ENCODE measurements at places on chromosomes 1 and 21.

- no peak for DNase-seq
These were observed 14.0 kb downstream of the CAPZA1 start for GRCh38 chr1:112633628-112634027.

- DNase-seq: no peak
These were observed 105.8 kb downstream of the MAN1A2 start for GRCh38 chr1:117473063-117473462.

GRCh38 chr1:232226197-232226712 lies 403.7 kb downstream of the SIPA1L2 start:
- no peak for DNase-seq

DNA sequence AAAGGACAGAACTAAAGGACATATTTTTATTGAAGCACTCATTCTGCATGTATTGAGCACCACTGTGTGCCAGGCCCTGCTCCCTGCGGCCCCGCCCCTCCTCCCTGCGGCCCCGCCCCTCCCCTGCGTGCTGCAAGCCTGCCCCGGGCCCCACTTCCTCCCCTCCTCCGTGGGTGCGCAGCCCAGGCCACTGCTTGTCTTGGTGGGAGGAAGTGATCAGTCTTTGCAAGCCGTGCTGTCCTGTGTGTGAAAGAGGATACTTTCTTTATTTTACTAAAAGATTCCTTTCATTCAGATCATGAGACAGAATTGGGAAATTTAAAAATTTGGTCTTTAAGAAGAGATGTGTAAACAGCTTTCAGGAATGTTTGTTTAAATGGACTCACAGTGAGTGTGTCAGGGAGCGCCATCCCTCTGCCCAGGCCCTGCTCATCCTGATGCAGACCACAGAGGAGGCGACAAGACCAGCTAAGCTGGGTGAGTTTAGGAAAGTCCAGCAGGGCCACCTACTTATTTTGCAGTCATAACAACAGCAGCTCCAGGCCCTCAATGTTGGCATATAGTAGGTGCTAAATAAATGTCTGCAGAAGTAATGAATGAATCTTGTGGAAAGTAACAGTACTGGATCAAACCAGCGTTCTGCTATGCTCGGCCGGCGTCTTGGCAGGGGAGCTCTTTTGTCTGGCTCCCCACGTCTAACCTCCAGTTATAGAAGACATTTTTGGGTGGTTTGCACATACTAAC lies 88.3 kb upstream of the SELENON start:
- peak; percentile 71 for DNase-seq

DNA sequence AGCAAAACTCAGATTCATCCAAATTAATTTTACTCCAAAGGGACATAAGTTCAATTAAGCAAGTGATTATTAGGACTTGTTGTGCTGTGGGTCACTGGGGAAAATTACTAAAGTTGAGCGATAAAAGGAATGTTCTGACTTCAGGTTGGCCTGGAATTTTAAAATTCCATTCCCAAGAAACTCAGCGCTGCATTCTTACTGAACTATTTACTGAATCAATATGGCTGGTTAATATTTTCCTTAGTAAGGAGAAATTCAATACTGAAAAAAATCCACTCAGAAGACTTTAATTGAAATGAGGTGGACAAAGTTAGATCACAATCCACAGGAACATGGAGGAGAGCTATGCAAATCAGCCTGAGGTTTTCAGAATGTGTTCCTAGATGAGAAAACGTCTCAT lies 578.9 kb upstream of the NR5A2 start:
- DNase-seq: no peak

DNA sequence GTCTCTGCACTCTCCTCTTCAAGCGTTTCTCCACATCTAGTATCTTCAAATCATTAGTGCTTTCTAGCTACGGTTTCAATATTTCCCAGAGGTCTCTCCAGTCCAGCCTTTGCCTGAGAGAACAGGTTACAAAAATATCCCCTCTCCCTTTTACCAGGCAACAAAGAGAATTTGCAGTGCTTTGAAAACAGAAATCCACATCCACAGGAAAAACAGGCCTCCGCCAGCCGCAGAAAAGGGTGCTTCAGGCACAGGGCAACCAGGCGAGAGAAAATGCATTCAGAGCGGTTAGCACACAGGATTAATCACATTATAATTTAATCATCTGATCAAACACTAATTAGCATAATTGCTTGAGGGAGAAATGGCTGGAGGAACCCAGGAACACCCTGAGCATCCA lies 13.8 kb downstream of the DSCAM start:
- DNase-seq: no peak

- DNase-seq: no peak
These were observed 26.9 kb upstream of the H6PD start for GRCh38 chr1:9207715-9208114.

- DNase-seq: peak; percentile 27
These were observed 24.5 kb downstream of the ADARB1 start for GRCh38 chr21:45098867-45099266.

- DNase-seq: no peak
These were observed 375.4 kb downstream of the COL11A1 start for GRCh38 chr1:102732927-102733326.

- no peak for DNase-seq
These were observed 18.9 kb downstream of the CRYAA start for GRCh38 chr21:43187715-43188114.

DNA sequence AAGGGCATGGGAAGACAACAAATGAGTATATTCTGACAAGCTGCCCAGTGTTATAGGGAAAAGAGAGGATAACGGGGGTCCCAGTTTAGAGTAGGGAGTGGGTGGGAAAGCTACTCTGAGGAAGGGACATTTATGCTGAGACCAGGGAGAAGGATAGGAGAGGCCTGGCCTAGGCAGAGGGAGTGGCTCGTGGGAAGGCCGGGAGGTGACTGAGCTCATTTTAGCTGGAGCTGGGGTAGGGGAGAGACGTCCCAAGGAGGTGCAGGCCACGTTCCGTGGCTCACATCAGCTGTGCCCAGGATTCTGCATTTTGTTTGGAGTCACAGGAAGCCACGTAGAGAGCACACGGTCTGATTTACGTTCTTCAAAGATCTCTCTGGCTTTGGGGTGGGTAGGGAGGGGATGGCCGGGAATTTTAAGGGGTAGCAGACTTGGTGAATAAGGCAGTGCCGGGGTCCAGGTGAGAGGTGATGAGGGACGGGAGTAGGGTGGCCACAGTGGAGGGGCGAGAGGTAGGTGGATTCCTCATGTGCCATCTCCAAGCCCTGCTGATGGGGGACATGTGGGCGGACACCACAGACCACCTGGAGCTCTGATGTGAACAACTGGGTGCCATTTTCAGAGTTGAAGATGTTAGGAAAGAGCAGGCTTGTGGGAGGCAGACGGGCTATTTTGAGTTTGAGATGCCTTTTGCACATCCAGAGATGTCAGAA lies 4.7 kb downstream of the TINAGL1 start:
- no peak for DNase-seq

DNA sequence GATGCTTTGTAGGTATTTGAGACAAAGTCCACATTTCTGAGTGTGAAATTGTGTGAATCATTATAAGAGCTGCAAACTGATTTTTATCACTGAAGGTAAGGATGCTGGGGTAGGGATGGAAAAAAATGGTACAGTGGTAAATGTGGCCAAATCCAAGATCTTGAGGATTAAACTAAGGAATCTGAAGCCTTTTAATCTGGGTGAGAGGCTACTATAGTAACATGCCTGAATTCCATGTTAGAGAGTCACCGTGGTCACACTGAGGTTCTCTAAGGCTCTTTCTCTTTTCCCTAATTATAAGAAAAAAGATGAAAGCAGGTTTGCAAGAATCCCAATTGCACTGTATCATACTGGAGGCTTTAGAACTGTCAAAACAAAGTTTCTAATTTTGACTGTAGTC lies 17.6 kb downstream of the PTGER3 start:
- DNase-seq: no peak

DNA sequence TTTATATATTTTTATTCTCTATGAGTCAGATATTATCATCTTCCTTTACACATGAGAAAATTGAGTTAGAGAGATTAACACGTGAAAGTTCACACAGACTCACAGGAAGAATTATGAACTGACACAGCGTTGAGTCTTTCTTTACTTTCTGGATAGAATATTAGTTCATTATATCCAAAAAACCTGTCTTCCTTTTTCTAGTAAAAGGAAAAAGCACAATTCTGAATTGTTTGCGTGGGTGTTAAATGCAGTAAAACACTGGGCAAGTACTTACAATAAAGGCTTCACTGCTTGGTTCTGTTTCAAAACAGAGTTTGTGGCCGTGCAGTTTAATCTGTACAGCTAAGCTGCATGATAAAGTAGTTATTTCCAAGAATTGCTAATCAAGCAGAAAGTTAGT lies 10.8 kb downstream of the MAGI3 start:
- DNase-seq: no peak

- DNase-seq: no peak
These were observed 130.2 kb downstream of the TPR start for GRCh38 chr1:186244825-186245224.

DNA sequence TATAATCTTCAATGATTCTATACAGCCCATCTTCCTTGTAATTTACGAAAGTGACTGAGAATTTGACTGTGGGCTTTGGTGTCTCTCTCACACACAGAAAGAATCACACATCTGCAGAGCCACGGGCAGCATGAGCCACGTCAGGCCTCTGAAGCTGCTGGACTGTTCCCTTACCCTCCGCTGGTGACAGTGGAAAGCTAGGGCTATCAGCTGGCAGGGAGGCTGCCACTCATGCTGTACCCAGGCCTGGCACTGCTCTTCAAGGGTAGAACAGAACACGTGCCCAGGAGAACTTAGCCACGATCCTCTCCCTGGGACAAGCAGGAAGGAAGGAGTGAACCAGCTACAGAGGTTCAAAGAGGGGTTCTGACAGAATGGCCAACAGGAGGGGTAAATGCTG lies 90.7 kb downstream of the JAK1 start:
- DNase-seq: no peak

DNA sequence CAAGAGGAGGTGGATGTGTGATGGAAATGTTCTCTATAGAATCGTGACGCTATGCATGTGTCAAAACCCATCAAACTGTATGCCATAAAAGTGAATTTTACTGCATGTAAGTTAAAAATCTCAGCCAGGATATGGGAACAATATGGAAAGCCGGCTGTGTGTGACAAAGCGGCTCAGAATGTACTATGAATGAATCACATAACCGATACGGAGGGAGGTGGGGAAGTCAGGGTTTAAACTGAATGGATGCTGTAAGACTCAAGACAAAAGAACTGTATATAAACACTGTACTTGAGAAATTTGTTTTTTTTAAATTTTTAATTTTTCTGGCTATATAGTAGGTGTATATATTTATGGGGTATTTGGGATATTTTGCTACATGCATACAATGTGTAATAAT lies 111.6 kb upstream of the PDE4B start:
- DNase-seq: no peak

DNA sequence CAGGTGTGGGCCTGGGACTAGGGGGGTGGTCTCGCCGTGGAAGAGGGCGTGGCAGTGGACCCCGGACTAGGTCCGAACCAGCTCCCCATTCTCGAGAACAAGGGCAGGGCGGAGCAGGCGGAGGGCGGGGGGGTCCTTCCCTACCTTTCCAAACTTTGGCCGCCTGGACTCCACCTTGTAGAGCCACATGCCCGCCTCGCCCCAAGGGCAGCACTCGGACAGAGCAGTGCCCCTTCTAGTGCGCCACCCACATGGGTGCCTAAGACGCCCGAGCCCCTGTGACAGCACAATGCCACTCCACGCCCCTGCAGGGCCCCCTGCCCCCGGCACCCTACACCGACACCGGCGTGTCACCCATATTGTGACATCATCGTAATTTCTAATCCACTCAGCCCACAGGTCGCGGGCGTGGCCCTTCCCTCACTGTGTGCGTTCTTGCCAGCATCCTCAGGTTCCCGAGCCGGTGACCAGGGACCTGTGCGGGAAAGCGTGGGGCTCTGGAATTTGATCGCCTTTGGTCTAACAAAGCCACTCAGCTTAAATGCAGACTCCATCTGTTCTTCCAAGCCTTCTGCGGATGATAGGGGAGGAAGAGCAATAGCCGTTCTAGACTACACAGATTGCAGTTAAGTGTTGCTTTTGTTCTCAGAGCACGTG lies 553 bp upstream of the STMN1 start:
- no peak for DNase-seq
